ENCODE measurements at places on chromosomes 3 and 15.
A peak's percentile ranks its signal among the peaks of the same experiment; 100 is the strongest.

- DNase-seq = peak; percentile 12
These were observed 116.3 kb downstream of the MITF start for GRCh38 chr3:69855436-69856162.

DNA sequence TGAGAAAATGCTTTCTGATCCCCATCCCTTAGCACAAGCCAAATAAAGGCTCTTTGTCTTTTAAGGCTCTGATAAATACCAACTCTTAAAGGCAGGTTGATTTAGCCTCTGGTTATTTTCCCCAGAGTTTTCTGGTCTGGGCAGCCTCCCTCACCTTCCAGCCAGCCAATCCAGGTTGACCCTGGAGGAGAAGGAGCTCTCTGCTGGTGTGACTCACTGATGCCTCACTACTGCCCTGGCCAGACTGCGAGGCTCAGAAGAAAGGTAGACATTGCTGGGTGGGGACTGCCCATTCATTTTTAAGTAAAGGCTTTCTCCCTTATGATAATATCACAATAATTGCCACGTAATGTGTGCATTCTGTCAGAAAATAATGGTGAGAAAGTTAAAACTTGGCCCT is 37.1 kb downstream of the SLCO3A1 start:
- no peak for DNase-seq

GRCh38 chr15:63339006-63339766 is 42.5 kb downstream of the CA12 start:
- DNase-seq = no peak

- no peak for DNase-seq
These were observed 234.4 kb downstream of the SHQ1 start for GRCh38 chr3:72613871-72614270.

GRCh38 chr3:103847081-103848062 is 1412.6 kb downstream of the ZPLD1 start:
- DNase-seq = no peak

GRCh38 chr15:27401471-27401870 is 430.5 kb downstream of the GABRG3 start:
- no peak for DNase-seq

DNA sequence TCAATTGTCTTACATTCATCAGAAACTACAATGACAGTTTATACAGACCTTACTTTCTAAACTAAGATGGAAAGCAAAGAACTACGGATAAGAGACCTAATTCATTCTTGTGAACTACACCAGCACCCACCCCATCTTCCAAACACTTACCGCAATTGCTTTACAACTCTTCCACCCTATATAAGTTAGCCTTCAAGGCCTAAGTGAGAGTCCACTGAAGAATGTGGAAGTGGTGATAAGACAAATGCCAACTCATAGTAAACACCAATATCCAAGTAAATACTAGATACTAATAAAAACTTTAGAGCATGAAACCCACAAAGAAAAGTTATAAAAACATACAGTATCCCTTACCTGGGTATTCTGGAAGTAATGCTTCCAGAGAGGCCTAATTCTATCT is 13.6 kb downstream of the ARF4 start:
- no peak for DNase-seq

DNA sequence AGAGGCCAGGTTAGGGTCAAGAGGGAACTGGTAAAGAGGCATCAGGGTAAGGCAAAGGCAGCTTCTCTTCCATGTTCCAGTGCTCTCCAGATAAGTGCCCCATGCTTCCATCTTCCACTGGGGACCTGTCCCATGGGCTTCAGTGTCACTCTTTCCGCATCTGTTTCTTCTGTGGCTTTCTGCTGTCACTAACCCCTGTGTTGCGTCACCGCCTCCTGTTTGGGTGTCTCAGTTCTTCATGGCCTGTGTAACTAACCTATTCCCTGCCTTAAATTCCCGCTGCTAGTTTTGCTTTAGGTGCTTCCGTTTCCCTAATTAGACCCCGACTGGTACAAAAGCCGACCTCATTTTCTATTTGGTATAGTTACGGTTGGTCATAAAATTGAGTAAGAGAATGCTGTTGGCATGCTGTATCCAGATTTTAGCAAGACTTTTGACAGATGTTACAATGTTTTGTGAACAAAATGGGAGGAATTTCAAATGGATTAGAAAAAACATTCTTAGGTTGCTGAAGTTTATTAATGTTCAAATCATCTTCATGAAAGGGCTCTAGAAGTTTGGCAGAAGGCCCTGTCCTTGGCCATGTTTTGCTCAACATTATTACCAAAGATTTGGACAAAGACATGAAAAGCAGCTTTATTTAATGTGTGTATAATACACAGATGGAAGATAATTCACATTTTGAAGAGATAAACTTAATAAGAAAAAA is 245.3 kb downstream of the BBX start:
- DNase-seq = peak; percentile 30

- no peak for DNase-seq
These were observed 87.4 kb downstream of the ITPR1 start for GRCh38 chr3:4580346-4581123.
